A172 (cell line): ENCODE measurements at places on chromosomes 5 and 9. TPM values are rescaled to one million over a fixed set of nuclear protein-coding genes. Genes with fewer than 3 reads are reported as not detected.

C5orf58 gene
- total RNA-seq = not detected in 2 replicates

ORM2 gene
- not detected in 2 replicates for total RNA-seq

GADD45G gene
- 6.0 and 10.2 TPM in 2 replicates for total RNA-seq

PFN3 gene
- total RNA-seq = not detected in 2 replicates

GFRA3 gene
- total RNA-seq = not detected in 2 replicates

PHAX gene
- 137 and 138 TPM in 2 replicates for total RNA-seq

RGMB gene
- 22.0 and 22.8 TPM in 2 replicates for total RNA-seq

NACC2 gene
- total RNA-seq = 34.2 and 41.6 TPM in 2 replicates

CDC20B gene
- total RNA-seq = 0.07 TPM in 1 of 2 replicates, not detected in the other

GABBR2 gene
- 0.69 and 0.74 TPM in 2 replicates for total RNA-seq

NDUFS4 gene
- total RNA-seq = 245 and 273 TPM in 2 replicates

CCDC152 gene
- 0.69 TPM in 1 of 2 replicates, not detected in the other for total RNA-seq

ANXA2R gene
- 8.0 and 9.4 TPM in 2 replicates for total RNA-seq

NTMT1 gene
- total RNA-seq = 26.9 and 43.8 TPM in 2 replicates

GRCh38 chr9:121464968-121465367 lies 34.7 kb downstream of the GGTA1 start:
- no peak for DNase-seq

GRCh38 chr9:100129772-100130171 lies 30.7 kb downstream of the INVS start:
- no peak for DNase-seq

DNA sequence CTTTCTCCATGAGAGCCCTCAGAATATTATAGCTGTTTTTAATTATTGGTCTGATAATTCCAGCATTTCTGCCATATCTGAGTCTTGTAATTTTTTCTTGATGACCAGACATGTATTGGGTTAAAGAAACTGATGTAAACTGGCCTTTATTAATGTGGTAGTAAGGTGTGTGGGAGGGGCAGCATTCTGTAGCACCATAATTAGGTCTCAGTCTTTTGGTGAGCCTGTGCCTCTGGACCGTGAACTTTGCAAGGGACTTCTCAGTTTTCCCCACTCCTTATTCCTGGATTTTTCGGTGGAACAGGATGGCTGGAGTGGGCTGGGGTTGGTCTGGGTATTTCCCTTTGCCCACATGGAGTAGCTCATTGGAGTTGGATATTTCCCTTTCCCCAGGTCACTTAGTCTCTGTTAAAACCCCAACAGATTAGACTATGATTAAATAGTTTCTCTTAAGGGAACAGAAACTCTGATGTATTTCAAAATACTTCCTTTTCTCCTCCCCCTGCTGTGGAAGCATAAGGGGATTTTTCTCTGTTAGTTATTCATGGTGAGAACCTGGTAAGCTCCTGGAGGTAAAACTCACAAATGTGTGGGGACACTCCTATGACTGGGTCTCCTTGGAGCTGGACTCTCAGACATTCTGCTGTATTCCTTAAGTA lies 52.4 kb downstream of the FSD1L start:
- no peak for DNase-seq

DNA sequence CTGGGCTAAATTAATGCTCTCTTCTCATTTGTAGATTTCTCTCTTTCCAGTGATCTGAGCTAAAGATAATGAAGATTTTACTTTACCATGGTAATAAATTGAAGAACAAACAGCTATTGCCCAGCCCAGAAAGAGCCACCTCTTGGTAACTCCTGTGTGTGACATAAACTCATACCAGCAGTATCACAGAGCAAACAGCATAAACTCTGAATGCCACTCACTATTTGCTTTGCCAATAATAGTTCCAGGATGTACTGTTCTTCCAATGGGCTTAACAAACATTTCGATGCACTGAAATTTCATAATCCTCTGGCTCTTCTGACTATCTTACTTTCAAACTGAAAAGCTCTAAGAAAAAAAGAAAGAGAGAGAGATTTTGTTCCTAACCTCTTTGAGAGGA lies 69.8 kb upstream of the RASEF start:
- DNase-seq = no peak

DNA sequence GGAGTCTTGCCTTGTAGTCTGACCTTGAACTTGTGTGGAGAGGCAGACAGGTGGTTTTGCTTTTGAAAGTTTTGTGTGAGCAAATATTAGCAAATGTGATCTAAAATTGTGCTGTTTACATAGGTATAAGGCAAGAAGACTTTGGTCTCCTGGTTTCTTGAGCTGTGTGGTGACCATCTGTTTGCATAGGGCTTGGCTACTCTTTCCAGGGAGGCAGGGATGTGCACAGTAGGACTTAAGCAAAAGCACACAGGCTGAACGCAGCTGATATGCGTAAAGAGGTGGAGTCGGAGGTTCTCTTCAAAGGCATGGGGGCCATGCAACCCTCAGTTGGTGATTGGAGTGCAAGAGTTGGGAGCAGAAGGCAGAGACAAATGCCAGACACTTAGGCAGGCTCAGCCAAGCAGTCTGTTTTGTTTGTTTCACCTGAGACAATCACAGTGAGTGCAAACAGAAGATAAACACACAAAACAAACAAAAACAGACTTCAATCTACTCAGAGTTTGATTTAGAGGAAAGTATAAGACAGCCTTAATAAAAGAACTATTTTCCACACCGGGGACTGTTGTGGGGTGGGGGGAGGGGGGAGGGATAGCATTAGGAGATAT lies 744.2 kb downstream of the MTRR start:
- DNase-seq = no peak

DNA sequence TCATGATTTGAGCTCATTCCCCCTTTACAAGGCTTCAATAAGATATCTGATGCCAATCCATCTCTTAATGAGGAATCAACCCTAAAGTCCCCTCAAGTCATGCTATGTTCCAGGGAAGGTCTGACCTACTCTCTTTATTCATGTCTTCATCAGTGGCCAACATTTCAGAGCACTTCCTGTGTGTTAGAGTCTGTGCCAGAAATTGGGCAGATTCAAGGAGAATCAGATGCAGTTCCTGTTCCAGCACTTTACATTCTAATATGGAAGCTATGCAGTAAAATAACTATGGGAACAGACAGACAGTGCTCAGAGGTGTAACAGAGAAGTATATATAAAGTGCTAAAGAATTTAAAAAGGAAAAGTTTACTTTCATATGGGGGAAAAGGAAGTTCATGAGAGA lies 193.4 kb upstream of the NR4A3 start:
- no peak for DNase-seq

DNA sequence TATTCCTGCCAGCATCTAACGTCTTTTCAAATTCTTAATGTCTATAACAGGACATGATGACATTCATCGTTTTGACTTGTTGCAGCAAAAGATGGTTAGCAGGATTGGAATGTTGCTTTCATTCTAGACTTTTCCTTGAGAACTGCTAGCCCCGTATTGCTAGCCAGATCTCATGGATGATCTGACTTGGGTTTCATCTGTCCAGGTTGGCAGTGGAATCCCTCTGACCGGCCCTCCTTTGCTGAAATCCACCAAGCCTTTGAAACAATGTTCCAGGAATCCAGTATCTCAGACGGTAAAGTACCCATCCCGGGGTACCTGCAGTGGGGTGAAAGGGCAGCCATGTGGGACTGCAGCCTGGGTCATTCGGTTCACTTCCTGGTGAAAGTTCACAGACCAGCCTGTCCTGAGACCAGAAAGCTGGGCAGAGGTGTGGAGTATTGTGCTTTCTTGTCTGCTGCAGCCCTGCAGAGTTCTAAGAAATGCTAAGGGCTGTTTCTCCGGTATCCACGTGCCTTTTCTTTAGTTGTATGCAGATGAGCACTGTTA lies 16.7 kb downstream of the QRFP start:
- no peak for DNase-seq

GRCh38 chr5:52987711-52988331 lies 1.3 kb upstream of the ITGA2 start:
- DNase-seq = peak; percentile 74

GRCh38 chr5:90849939-90850338 lies 291.3 kb downstream of the ADGRV1 start:
- no peak for DNase-seq

DNA sequence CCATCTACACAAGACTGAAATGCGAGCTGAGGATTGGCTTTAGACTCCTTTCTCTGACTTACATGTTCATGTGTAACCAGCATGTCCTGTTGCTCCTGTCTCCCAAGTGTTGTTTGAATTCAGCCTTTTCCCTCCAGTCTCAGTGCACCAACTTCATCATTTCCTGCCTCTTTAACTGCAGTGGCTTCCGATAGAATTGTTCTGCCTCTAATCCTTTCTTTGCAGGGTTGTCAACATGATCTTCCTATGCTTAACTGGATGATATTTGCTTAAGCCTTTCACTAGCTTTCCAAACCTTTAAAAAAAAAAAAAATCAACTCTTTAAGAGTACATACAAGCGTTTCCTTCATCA lies 6.7 kb upstream of the FYB1 start:
- DNase-seq = no peak

DNA sequence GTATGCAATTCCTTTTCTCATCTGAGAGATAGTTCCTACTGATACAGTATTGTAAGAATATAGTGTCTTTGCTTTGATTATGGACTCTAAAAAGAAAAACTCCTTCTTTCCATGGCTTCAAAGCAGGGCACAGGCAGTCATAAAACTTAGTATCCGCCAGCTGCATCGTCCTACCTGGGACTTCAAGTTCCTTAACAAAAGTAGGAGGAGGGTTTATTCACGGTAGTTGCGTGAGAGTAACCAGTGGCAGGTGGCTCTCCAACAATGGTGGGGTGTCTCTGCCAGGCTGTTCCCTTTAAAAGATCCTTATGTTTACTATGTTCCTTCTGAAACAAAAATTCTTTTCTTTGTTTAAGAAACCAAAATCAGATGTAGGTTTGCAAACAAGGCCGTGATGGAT lies 173.5 kb upstream of the DMAC1 start:
- DNase-seq = no peak

GRCh38 chr9:69433392-69433791 lies 108.4 kb downstream of the ENTREP1 start:
- peak; percentile 55 for DNase-seq

DNA sequence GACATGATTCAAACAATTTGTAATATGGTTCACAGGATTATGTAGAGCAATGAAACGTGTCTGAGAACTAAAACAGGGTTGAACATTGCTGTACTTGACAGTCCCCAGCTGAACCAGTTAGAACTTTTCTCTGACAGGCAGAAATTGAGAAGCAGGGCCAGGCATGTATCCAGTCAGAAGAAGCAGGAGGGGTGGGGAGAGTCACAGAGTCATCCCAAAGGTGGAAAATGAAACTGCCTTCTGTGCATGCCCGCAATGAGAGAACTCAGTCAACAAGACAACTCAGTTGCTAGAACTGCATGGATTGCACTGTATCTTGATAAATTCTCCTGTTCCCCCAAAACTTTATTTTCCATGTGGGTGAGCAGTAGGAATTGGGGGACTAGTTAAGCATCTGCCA lies 72.9 kb upstream of the PRLR start:
- no peak for DNase-seq

GRCh38 chr5:170591054-170591453 lies 87.2 kb downstream of the KCNIP1 start:
- peak; percentile 37 for DNase-seq

DNA sequence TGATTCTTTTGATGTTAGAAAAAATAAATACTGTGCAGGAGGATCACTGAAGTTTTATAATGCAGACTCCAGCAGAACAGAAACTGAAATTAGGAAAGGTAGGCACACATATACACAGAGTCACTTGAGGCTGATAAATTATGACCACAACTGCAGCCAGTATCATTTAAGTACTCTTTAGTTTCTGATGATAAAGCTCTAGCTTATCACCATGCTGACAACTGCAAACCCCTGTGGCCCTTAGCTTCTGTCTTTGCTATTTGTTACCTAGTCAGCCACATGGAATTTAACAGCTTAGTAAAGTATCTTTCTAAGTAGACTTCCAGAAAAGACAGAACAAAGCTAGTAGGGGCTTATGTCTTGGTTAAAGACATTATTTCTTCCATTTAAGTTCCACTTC lies 734.8 kb upstream of the CDH6 start:
- DNase-seq = no peak

DNA sequence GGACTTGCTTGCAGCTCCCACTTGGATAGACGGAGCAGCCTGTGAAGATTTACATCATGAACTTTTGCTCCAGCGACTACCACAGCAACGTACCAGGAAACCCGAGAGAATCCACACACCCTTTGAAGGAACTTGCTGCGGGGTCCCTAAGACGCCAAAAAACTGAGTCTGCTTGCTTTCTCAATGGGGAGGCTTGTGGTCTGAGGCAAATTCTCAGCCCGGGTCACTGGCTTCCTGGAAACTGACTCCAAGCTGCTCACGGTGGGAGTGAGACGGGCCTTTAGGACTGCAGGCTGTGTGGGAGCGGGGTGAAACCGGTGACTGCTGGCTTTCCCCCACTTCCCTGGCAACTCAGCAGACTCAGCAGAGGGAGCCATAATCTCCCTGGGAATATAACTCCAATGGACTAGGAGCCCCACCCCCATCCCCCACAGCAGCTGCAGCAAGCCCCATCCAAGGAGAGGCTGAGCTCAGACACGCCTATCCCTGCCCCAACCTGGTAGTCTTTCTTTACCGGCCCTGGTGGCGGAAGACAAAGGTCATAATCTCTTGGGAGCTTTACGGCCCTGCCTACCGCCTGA lies 466.0 kb downstream of the CAAP1 start:
- DNase-seq = no peak

DNA sequence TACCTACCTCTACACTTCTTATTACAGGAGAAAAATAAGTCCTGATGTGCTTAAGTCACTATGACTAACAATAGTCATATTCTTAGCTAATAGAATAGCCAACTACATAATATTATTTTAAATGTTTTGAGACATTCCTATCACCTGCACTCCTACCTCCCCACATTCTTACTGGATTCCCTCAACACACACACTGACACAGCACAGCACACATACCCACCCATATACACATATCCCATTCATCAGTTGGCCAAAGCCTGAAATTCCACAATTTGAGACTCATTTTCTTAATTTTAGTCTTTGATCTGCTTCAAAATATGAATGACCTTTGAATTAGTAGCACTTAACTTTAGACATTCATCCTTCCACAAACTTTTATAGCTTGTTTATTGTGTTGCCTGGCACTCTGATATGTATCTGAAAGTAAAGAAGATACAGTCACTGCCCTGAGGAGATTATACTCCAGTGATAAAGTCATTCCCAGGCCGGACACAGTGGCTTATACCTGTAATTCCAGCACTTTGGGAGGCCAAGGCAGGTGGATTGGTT lies 168.3 kb upstream of the RASA1 start:
- no peak for DNase-seq

GRCh38 chr9:126864771-126865170 lies 4.3 kb downstream of the ZBTB34 start:
- no peak for DNase-seq

GRCh38 chr5:1737790-1738405 lies 61.7 kb downstream of the MRPL36 start:
- peak; percentile 8 for DNase-seq

- no peak for DNase-seq
Measured at GRCh38 chr5:40204144-40204543, 475.6 kb upstream of the PTGER4 start.

DNA sequence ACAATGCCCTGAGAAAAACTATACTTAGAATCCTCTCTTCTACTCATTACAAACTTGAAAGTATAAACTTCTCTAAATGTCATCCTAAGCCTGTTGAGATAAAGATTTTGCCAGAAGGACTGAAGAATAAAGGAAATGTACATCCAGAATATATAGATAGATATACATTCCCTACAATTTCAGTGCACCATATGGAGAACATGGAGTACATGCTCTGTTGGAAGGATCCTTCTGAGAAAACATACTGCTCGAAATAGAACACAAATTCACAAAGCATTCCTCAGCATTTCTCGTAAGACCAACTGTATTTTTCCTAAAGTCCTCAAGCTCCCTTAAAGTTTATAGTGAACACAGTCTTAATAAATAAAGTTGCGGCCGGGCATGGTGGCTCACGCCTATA lies 69.7 kb upstream of the RASA1 start:
- DNase-seq = no peak

GRCh38 chr9:677461-678097 lies 163.9 kb upstream of the DMRT1 start:
- peak; percentile 64 for DNase-seq
